LHCN-M2 (cell line): ENCODE measurements at places on chromosomes 2 and 18.

- DNase-seq = no peak
Measured at GRCh38 chr2:6824962-6825361, 40.7 kb downstream of the CMPK2 start.

GRCh38 chr2:135829378-135830135 is 7.4 kb downstream of the LCT start:
- no peak for DNase-seq

- peak; percentile 31 for DNase-seq
Measured at GRCh38 chr2:207711750-207712530, 500 bp downstream of the CCNYL1 start.

DNA sequence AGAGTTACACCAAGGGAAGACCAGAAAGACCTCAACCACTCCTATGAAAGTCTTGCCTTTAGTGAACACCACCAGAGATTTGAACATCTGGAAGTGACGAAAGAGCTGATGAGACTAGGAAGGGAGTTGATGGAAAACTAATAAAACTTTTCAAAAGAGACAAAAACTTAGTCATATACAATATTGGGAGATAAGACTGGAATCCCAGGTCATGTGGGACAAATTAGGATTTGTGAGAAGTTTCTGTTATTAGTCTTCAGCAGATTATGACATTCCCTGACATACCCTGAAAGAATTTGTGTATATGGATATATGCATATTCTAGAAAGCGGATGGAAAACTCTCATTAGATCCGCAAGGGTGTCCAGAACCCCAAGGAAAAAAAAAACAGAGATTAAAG is 145.0 kb upstream of the LTBP1 start:
- no peak for DNase-seq

- no peak for DNase-seq
Measured at GRCh38 chr2:133489146-133489545, 79.1 kb downstream of the NCKAP5 start.

DNA sequence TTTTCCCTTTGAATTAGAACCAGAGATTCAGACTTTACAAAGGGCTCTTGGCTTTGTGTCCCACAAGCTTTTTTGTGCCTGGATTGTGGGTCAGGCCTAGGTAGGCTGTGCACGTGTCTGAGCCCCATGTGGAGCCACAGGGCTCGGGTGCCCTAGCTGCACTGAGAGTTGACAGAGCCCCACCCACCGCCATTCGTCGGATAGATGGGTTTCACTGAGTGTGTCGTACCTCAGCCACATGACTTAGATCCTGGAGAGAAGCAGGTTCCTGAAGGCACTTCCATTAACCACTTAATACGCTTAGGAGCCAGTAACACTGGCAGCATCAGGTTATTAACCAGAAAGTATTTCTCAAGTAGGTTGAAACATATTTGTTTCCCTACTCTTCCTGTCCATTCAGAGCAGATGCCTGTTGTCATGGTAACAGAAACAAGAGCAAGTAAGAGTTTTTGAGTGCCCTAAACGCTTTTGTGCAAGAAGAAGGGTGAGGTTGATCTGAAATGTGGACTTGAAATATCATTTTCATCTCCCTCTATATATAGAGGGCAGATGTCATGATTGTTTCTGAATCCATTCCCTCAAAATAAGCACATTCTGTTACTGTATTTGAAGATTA is 30.0 kb downstream of the ADCYAP1 start:
- DNase-seq = no peak

GRCh38 chr18:39453882-39454281 is 1888.3 kb upstream of the CELF4 start:
- peak; percentile 58 for DNase-seq

DNA sequence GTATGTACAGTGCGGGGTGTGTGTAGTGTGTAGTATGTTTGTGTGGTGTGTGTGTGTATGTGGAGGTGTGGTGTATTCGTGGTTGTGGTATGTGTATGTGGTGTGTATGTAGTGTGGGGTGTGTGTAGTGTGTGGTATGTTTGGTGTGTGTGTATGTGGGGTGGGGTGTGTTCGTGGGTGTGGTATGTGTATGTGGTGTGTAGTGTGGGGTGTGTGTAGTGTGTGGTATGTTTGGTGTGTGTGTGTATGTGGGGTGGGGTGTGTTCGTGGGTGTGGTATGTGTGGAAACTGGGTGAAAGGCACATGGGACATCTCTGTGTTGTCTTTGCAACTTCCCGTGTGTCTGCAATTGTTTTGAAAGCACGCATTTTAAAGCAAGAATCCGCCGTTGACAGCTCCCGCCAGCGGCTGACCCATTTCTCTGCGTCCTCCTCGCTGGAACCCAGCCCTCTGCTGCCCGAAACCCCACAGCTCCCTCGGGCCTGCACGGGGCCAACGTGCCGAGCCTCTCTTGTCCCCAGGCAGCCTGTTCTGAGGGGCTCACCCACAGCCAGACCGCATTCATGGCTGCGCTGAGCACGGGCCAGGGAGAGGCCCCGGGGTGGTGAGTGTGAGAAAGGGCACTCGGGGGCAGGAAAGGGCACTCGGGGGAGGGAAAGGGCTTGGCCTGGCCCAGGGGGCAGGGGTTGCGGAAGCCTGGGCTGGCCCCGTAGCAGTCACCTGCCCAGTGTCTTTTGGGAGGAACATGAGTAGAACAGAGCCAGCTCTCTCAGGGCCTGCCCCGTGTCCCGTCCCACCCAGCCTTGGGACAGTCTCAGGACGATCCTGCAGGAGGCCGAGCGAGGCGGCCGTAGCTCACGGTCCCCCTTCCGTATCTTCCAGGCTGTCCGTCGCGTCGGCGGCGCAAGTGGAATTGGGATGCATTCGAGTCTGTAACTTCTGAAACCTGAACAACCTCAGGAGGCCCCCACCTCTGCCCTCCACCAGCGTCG is 61.4 kb downstream of the TWIST2 start:
- no peak for DNase-seq

DNA sequence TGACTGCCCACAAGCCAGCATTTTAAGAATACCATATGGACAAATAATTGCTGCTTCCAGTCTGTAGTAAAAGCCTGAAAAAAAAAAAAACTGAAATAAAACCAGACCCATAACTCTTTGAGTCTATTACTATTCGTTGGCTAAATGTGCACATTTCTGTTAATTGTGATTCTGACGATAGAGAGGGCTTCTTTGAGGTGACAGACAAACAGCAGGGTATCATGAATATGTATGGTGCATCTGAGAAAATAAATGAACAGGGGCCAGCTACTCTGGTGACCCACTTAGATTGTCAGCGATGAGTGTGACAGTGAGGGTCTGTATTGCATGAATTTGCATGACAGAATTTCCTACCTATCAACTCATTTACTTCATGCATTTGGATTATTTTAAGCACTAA is 427.8 kb upstream of the SOX11 start:
- DNase-seq = no peak

DNA sequence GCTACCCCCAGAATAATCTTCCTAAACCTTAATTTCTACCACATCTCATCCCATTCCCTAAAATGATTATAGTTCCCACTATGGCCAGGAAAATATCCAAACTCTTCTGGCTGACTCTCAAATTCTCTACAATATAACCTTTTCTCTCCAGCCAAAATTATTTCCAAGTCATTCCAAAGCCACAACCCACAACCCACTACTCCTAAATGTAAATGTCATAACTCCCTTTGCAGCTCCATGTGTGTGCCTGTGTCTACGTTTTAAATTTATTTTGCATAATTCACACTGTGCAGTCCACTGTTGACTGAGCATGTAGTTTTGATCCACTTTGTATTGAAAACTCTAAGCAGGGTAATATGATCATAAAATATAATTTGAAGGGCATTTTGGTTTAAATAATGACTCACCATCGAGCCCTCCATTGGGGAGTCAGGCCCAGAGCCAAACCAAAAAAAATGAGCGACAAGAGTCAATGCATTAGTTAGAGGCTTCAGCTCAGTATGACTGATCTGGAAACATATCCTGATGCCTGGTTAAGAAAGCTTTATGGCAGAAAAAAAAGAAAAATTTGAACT is 171.0 kb downstream of the AFF3 start:
- no peak for DNase-seq

DNA sequence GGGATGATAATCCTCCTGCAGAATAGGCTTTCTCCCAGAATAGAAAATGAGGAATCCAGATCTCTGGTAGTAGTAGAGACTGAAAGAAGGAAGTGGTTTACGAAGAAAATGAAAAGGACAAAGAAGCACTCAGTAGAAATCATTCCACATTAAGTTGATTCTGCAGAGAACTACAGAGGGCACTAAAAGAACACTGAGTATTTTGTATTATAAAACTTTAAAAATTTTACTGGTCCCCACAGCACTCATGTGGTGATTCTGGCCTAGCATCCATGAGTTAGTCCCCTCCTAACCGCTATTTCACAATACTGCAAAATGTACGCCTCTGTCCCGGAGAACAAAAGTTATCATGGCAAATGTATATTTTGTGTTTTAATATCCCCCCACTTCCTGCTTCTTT is 42.9 kb upstream of the SLC35F5 start:
- DNase-seq = no peak
